Spinal cord (tissue), 10 donors: ENCODE measurements at places on chromosomes 11 and 22. TPM values are rescaled to one million over a fixed set of nuclear protein-coding genes. Genes with fewer than 3 reads are reported as not detected.

DNA sequence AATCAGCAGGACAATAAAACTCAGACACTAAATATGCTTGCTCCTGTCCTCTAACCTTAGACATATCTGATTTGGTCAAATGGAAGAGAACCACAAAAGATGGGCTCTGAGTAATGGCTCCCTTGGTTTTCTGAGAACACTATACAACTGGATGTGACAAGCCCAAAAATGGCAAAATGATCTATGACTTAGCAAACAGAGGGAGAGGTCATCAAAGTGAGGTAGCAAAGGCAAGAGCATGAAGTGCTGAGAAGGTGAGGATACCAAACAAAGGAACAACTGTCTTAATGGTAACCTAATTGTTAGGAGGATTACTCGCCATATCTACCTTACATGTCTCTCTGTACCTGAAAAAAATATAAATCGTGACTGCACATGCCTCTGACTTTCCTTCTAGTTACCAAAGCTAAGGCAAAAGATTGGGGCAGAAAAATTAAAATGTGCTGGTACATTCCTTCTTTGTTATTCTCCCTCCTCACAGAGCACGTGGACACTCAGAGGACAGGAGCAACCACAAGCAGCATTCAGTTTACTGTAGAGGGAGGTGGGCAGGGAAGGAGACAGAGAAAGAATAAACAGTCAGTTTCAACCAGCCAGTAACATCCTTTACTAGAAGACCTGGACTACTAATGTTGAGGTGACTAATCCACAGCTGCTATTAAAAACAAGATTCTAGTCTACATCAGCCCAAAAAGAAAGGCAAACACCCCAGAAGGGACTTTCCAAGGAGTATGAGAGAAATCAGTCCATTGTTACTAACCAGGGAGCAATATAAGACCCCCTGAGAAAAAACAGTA, 88.8 kb downstream of the AMBRA1 start:
- no peak for DNase-seq
- H3K4me3 ChIP-seq, result no peak overlapping the region
- H3K36me3 ChIP-seq, result peaks cover 5% of the 10 kb centered on the region
- no peaks in the 10 kb centered on the region for H3K27me3 ChIP-seq
- H3K27ac ChIP-seq, result no peak overlapping the region

- H3K4me3 ChIP-seq, result no peak overlapping the region
- H3K36me3 ChIP-seq, result no peaks in the 10 kb centered on the region
- H3K4me1 ChIP-seq, result peaks cover 23% of the 10 kb centered on the region
- peaks cover 3% of the 10 kb centered on the region for H3K27me3 ChIP-seq
- H3K27ac ChIP-seq, result no peak overlapping the region
- no peak for DNase-seq
Measured at GRCh38 chr22:49300951-49301397, 526.7 kb downstream of the BRD1 start.

PDGFB gene
- 9.8 TPM for total RNA-seq

- H3K4me3 ChIP-seq, result no peak overlapping the region
- no peaks in the 10 kb centered on the region for H3K36me3 ChIP-seq
- no peaks in the 10 kb centered on the region for H3K4me1 ChIP-seq
Measured at GRCh38 chr11:106464728-106465127, 387.3 kb downstream of the AASDHPPT start.

DNA sequence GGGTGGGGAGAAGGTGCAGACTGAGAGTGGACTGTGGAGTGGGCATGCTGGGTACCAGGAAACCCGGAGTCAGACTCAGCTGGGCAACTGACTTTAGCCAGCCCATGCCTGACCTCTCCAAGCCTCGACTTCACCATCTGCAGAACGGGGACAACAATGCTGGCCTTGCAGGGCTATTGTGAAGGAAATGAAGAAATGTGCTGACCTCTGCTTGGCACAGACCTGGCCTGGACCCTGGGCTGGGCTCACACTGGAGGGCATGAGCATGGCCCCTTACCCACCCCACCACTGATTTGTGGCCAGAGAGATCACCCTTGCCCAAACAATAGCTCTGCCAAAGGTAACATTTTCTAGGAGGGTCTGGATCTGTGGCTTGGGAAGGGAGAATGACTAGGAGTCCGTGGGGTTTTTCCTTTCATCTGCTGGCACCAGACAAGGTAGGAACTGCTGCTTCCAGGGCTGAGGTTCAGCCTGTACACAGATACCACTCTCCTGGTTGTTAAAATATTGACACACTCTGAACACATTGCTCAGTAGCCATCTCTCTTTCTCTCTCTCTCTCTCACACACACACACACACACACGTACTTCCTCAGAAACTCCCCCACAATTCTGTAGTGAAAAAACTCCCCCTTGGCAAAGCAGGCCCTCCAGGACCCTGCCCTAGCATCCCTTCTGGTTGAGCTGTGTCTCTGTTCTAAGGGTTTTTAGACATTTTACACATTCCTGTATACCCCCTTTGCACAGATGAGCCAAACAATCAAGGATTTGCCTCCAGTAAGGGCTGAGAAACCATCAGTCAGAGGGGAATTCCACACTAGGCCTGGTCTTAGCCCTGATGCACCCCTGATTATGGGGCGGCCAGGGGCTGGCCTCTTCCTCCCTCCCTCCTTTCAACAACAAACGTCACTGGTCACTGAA, 1.0 kb downstream of the MOGAT2 start:
- H3K4me1 ChIP-seq, result no peaks in the 10 kb centered on the region
- no peak overlapping the region for H3K27ac ChIP-seq

DNA sequence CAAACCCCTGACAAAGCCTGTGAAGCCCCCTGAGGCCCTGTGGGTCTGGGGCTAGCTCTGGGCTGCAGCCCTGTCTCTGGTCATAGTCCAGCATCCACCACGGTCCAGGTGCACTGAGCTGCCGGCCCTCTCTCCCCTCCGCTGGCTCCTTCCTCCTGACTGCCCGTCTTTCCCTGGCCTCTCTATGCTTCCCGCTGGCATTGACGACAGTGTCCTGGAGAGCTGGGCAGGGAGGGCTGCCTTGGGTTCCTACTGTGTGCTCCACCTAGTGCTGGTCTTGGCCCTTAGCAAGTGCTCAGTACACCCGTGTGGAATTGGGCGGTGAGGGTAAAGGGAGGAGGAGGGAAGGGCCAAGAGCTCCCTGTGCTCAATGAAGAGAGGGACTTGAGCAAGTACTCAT, 868 bp upstream of the MYEOV start:
- DNase-seq, result no peak
- H3K27ac ChIP-seq, result no peak overlapping the region
- H3K27me3 ChIP-seq, result no peaks in the 10 kb centered on the region
- no peak overlapping the region for H3K4me3 ChIP-seq
